Stimulated activated CD4-positive, alpha-beta T cell treated with anti-CD3 and anti-CD28 coated beads, Interleukin-2, amount 100 ng/mL, for 24 hours (primary cell): ENCODE measurements at places on chromosomes 6 and 20.

DNA sequence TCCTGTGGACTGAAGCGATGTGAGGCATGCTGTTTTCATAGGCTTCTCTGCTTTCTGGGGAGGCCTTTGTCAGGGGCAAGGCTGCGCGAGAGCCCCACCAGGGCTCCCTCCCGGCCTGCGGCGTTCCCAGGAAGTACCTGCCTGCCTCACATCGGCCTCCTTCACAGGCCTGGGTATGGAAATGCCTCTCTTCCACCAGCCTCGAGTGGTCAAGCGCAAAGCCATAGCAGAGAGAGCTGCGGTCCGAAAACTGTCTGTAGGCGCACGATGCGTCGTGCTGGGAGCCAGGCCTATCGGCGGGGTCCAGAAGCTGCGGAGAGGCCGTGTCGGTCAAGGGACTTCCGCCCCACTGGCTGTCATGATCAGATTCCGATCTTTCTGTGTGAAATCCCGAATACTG lies 71.2 kb downstream of the SIM1 start:
- DNase-seq = no peak

GRCh38 chr20:31452575-31452974 lies 12.1 kb downstream of the DEFB123 start:
- DNase-seq = no peak

GRCh38 chr6:132392792-132393191 lies 8.5 kb downstream of the MOXD1 start:
- no peak for DNase-seq

DNA sequence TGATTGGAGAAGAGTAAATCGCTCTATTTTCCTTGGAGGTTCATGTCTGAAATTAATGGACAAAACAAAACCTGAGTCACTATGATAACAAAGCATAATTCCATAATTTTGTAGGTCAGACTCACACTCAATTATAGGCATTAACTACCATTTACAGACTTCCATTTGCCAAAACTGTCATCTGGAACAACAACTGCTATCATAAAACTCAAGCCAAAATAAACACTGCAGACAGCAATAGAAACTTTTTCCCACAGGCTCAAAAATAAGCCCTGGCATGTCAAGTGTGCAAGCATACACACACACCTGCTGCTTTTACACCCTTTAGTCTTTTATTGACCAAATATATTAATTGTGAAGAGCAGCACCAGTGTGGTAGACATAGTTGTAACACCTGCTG lies 7.1 kb downstream of the MRPS10 start:
- DNase-seq = no peak

GRCh38 chr20:45322952-45323383 lies 14.9 kb upstream of the MATN4 start:
- no peak for DNase-seq

DNA sequence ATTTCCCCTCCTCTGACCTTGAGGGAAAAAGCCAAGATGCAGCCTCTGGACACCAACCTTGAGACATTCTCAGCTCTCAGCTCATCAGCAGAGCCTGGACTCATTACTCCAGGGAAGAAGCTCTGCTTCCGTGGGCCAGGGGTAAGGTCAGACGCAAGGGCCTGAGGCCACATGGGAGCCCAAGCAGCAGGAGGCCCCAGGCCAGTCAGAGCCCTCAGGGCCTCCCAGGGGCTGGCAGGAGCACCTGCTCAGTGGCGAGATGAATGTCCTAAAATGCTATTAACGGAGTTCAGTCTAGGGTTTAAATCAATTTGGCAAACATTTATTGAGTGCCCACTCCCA lies 208.6 kb downstream of the ERMARD start:
- DNase-seq = no peak

- no peak for DNase-seq
These were observed 380.2 kb upstream of the MMS22L start for GRCh38 chr6:97663252-97663651.

GRCh38 chr6:56527934-56528333 lies 114.8 kb downstream of the DST start:
- no peak for DNase-seq

DNA sequence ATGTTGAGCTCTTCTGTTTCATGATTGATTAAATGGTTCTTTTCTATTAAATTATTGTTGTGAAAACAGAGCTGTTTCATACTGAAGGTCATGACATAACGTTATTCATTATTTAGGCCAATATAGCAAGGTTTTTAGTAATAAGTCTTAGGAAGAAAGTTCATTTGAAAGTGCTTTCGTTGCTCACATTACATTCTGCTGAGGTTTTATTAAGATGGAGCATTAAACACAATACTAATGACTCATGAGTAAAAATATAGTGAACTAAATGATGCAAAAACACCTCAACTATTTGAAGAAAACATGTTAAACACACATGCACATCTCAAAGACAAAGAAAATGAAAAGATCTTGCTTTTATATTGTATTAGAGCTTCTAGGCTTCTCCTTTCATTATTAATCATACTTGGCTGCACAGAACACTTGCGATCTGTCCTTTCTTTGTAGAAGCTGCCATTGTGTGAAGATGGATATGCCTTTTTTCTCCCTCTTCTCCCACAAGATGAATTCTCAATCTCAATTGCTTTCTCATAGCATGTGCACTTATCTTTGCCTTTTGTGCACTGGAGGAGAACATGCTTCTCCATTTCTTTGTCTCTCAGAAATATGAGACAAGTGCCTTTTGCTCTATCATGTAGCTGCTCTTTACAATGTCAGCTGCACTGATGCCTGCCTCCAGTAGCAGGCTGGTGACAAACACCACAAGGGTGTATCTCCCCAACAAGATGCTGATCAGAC lies 312.4 kb downstream of the PHF3 start:
- DNase-seq = no peak

DNA sequence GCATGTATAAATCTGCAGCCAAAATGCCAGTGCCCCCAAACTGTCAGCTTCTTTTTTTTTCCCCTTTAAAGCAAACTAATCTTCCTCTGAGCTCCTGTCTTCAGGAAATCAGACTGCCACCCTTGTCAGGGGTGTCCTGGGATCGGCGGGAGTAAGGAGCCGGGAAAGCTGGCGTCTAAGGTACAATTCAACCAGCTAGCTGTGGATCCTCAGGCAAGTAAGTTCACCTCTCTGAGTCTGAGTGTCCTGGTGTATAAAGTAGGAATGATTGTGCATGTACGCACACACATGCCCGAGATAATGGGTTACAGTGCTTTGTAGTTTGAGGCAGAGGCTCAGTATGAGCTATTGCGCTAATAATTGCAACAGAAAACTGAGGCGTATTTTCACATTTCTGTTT lies 98.3 kb downstream of the ANKRD60 start:
- no peak for DNase-seq

GRCh38 chr20:33239418-33239817 lies 3.6 kb downstream of the BPIFA1 start:
- DNase-seq = no peak

GRCh38 chr20:64242003-64242796 lies 13.3 kb upstream of the PCMTD2 start:
- DNase-seq = no peak

GRCh38 chr6:116217069-116217468 lies 36.8 kb downstream of the TSPYL4 start:
- DNase-seq = no peak

- no peak for DNase-seq
These were observed 242.9 kb downstream of the CDH4 start for GRCh38 chr20:61494763-61495575.

GRCh38 chr6:166297606-166298005 lies 10.6 kb downstream of the PRR18 start:
- DNase-seq = no peak

DNA sequence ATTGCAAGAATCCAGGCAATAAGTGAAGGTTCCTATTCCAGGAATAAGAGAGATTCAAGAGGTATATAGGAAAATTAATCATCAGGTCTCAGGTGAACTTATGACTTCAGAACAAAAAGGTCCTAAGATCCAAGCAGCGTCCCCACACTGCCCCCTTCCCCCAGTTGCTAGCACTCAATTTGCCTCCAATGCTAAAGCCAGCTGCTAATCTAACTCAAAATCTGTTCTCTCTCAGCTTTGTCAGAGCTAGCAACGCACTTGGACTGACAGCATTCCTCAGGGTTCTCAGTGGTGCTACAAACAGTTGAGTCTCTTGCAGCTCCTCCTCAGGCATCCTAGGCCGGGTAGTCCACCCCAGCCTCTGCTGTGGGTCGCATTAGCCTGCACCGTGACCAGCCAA lies 148.3 kb downstream of the RFX6 start:
- no peak for DNase-seq

DNA sequence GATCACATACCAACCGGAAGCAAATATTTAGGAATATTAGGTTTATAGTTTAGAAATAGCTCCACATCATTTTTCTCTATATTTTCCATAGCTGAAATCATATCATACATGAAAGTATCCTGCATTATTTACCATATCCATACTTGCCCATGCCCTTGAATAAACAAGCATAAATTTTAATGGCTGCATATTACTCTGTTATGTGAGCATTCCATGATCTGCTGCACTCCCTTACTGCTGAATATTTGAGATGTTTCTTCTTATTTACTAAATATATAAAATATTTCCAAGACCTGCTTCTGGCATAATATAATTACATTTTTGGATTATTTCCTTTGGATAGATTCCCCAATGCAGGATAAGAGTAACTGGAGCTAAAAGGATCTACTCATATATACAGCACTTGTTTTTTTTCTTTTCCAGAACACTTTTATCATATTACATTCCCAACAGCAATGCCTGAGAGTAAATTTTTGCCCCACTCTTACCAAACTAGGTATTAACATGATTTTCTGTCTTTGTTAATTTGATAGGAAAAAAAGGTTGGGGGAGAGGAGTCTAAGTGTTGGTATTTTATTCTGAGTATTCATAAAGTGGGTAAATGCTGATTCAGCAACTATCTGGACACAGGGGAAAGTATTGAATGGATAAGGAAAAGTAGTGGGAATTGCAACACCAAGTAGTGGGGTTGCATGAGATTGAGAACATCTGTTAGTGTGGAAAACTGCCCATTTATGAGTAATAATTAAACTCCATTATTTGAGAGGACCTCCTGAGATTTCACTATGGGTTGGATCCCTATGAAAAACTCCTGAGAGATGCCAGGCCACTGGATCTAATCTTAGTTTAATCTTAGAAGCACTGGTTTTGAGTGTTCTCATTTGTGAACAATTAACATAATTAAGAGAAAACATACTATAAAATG lies 76.0 kb downstream of the MAN1A1 start:
- DNase-seq = no peak

- no peak for DNase-seq
These were observed 1516.9 kb upstream of the DEFB115 start for GRCh38 chr20:29740601-29740950.

GRCh38 chr20:20503777-20504530 lies 136.1 kb downstream of the INSM1 start:
- no peak for DNase-seq

DNA sequence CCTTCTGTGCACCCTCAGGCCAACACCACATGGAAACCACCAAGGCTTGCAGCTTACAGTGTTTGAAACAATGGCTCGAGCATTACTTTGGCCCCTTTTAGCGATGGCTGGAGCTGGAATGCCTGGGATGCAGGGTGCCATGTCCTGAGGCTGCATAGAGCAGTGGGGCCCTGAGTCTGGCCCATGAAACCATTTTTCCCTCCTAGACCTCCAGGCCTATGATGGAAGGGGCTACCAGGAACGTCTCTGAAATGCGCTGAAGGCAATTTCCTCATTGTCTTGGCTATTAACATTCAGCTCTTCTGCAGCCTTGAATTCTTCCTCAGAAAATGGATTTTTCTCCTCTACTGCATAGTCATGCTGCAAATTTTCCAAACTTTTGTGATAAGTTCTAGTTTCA lies 29.9 kb upstream of the SERINC1 start:
- DNase-seq = no peak

GRCh38 chr6:105363100-105363754 lies 39.7 kb downstream of the PREP start:
- DNase-seq = no peak

- DNase-seq = no peak
These were observed 3.4 kb upstream of the COL12A1 start for GRCh38 chr6:75209184-75209723.

DNA sequence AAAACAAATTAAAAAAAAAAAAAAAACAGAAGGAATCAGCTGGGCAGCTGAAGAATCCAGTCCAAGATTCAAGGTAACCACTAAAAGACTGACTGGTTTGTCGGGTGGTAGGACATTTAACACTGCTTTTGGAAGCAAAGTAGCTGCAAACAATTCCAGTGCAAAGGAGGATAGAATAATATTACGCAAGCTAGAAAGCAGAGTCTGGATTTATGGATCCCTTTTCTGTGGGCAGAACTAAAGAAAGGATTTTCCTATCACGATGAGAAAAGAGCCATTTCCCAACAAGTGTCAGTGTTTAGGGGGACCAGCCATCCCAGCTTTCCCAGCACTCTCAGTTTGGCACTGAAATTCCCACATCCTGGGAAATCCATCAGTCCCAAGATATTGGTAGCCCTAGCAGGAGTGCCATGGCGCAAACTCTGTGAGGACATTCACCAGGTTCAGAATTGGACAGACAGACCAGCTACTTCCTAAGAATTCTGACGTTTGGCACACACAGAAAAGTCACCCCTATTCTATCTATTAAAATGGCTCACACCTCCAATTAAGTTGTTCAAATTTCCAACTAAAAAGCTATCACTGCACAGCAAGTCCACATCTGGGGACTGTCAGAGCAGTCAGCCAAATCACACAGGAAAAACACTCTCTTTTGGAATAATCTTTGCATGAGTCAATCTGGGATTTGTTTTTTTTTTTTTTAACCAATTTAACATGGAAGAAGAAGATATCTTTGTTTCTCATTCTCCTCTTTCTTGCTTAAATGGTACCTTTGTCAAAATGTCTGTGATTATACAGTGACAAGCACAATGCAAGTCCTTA lies 356.8 kb upstream of the ARID1B start:
- no peak for DNase-seq

DNA sequence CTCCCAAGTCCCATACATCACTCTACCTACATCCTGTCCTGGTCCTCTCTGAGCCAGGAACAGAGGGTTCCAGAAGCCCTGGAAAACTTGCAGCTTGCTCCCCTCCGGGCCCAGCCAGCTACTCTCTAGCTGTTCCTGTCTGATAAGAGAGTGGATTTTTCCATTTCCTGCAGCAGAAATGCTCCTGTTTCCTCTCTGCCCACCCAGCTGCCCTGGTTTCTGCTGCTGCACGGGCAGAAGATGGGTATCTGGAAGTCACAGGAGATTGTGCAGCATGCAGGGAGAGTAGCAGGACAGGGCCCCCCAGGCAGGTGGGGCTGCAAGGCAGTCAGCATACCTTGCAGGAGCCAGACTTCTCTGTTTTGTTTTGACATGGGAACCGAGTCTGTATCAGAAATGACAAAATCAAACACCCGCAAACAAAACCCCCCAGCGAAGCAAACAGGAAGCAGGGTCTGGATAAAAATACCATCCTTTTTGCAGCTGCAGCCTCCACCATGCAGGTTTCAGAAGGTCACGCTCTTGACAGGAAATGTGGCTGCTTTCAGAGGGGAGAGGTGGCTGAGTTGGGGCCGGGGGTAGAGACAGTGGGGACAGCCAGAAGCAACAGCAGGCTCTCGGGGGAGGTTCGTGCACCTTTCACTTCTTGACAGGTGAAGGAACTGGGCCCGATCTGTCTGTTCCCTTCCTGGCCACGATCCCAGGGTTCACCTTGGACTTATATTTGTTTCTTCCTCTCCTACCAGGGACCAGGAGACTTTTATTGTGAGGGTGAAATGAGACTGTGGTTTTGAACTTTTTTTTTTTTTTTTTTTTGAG lies 50.8 kb upstream of the FAM83D start:
- DNase-seq = peak; percentile 37

- no peak for DNase-seq
These were observed 78.7 kb upstream of the PRSS16 start for GRCh38 chr6:27168586-27169443.

- no peak for DNase-seq
These were observed 135.6 kb downstream of the SLC24A3 start for GRCh38 chr20:19347943-19348456.

- peak; percentile 19 for DNase-seq
These were observed at the start of gene SIM1 for GRCh38 chr6:100464903-100465700. TSS of gene SIM1 (minus strand) at chr6:100464921. CDS start at chr6:100463468, 1,453 bp downstream.
